Mesothelial cell of epicardium (in vitro differentiated cells): ENCODE measurements at places on chromosomes 3 and 15. TPM values are rescaled to one million over a fixed set of nuclear protein-coding genes. Genes with fewer than 3 reads are reported as not detected.

Gene RBPMS2
- total RNA-seq, result 14.3 to 17.8 TPM (median 14.6 TPM) in 3 replicates

GRCh38 chr15:66027268-66027805, 158.0 kb downstream of the RAB11A start:
- no peak for DNase-seq

GRCh38 chr3:50923955-50924354, 249.2 kb downstream of the DOCK3 start:
- no peak for DNase-seq

GRCh38 chr3:23396746-23397145, 193.6 kb downstream of the UBE2E2 start:
- no peak for DNase-seq

Gene CCDC80
- total RNA-seq, result 126 to 134 TPM (median 133 TPM) in 3 replicates
